SHP77 treated with DMSO at 0.1 percent for 48 hours (cell line): ENCODE measurements at places on chromosomes 1 and 21.
A peak's percentile ranks its signal among the peaks of the same experiment; 100 is the strongest.

DNA sequence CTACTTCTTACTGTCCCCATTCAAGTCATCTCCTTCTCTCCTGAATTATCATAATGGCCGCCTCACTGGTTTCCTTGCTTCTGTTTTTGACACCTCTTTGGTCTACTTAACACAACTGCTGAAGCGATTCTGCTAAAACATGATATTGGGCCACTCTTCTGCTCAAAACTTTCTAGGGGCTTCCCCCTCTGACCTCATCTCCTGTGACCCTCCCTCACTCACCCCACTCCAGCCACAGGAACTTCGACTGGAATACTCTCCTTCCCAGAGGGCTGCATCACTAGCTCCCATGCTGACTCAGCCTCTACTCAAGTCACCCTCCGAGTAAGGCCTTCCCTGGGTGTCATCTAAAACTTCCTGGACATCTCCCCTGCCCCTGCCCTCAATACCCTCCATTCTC, 35.7 kb downstream of the NRIP1 start:
- DNase-seq: no peak

- DNase-seq: no peak
These were observed 67.3 kb upstream of the IFFO2 start for GRCh38 chr1:19023787-19024186.

GRCh38 chr1:52706136-52706670, 8.1 kb upstream of the COA7 start:
- no peak for DNase-seq

DNA sequence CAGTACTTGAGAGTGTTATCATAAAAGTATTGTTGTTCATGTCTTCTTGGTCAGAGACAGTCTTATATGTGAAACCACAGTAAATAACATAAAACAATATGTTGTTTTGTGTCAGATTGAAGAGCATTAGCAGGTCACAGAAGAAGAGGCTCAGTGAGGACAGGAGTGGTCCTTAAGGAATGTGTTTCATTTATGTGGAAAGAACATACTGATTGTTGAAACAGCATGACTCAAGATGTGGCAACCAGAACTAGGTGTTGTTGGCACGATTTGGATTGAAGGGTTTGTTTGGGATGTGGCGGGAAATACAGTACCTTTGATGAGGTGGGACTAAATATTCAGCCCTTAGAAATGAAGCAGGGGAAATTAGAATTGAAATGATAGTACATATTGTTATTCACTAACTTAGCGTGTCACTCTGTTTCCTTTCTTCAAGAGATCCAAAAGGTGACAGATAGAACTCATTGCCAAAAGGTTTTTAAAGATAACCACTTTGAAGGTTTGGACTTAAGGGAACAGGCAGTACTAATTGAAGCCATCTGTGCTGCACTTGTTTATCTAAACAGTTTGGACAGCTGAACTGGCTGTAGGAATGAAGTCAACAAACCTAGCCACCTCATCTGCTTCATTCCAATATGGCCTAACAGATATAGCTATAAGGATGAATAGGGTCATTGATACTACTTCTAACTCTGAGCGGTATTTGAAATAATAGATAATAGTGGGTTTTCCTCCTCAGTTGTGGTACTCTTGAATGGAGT, 14.4 kb downstream of the RALGPS2 start:
- DNase-seq: no peak

DNA sequence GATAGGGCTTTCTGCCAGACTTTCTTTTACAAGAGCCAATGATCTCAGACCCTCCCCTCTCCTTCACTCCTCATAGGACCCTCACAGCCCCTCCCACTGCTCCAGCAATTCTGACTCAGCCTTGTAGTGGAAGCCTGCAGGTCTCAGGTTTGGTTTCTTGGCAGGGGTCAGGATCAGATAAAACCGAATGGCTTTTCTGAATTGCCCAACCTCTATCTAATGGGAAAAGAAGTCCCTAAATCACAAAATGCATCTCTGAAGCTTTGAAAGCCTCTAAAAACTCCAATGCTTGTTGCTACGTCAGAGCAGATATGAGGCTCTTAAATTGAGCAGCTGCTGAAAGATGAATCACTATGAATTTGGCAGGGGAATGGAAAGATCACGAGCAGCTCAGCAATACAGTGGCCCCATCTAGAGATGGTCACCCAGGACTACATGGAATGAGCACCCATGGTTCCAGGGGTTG, 74.5 kb downstream of the NID1 start:
- peak; percentile 9 for DNase-seq
